Activated T-cell treated with anti-CD3 and anti-CD28 coated beads, Interleukin-2, amount 50 U/mL, for 72 hours (primary cell): ENCODE measurements at places on chromosomes 12 and 14. TPM values are rescaled to one million over a fixed set of nuclear protein-coding genes. Genes with fewer than 3 reads are reported as not detected.
A peak's percentile ranks its signal among the peaks of the same experiment; 100 is the strongest.

GRCh38 chr14:24984846-24985589 is 64.9 kb downstream of the STXBP6 start:
- no peaks in the 10 kb centered on the region for H3K4me1 ChIP-seq
- peaks cover 33% of the 10 kb centered on the region for H3K27me3 ChIP-seq
- no peak overlapping the region for H3K27ac ChIP-seq
- no peaks in the 10 kb centered on the region for H3K36me3 ChIP-seq
- no peak overlapping the region for H3K4me3 ChIP-seq

- no peak overlapping the region for H3K4me3 ChIP-seq
- H3K36me3 ChIP-seq, result peaks cover 13% of the 10 kb centered on the region
- no peak overlapping the region for H3K27ac ChIP-seq
- DNase-seq, result peak; percentile 28
- no peaks in the 10 kb centered on the region for H3K4me1 ChIP-seq
Measured at GRCh38 chr14:75088566-75089373, 19.3 kb downstream of the ZC2HC1C start.

The ART4 gene
- not detected for total RNA-seq

- peak; percentile 56 for DNase-seq
- H3K4me3 ChIP-seq, result no peak overlapping the region
- H3K27me3 ChIP-seq, result no peaks in the 10 kb centered on the region
- peaks cover 3% of the 10 kb centered on the region for H3K36me3 ChIP-seq
- H3K27ac ChIP-seq, result no peak overlapping the region
Measured at GRCh38 chr12:121668750-121669520, 519 bp downstream of the MORN3 start.

The CISTR gene
- not detected for total RNA-seq

DNA sequence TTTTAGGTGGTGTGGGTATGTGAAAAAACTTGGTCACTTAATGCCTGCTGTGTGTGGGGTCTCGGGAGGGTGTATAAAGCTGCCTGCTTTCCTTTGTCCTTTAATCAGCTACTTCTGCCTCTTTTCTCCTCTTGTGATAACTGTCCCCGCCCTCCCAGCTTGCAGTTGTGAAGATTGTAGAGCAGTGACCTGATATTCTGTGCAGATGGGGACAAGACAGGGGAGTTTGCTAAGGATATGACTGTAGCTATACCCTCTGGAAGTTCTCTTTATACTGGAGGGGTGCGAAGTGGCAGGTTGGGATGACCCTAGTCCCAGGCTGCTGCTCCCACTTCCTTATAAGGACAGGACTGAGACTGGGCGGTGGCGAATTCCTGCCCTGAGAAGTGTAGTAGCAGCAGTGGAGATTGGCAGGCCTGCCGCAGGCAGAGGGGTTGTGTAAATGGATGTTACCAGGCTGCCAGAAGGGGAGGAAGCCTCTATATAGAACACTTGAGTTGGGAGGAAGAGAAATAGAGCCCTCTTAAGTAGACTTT is 835 bp downstream of the MYL6 start:
- peak overlapping the region; percentile 100 for H3K4me3 ChIP-seq
- H3K27me3 ChIP-seq, result no peaks in the 10 kb centered on the region
- H3K4me1 ChIP-seq, result peaks cover 62% of the 10 kb centered on the region
- H3K36me3 ChIP-seq, result peaks cover 40% of the 10 kb centered on the region
- H3K27ac ChIP-seq, result peak overlapping the region; percentile 97
- no peak for DNase-seq

The CLEC12A gene
- not detected for total RNA-seq

- no peaks in the 10 kb centered on the region for H3K36me3 ChIP-seq
- peak overlapping the region; percentile 57 for H3K4me3 ChIP-seq
- H3K27ac ChIP-seq, result peak overlapping the region; percentile 51
- peaks cover 90% of the 10 kb centered on the region for H3K4me1 ChIP-seq
- no peaks in the 10 kb centered on the region for H3K27me3 ChIP-seq
Measured at GRCh38 chr12:116184763-116185162, 92.7 kb downstream of the MED13L start.

The CLEC14A gene
- not detected for total RNA-seq

DNA sequence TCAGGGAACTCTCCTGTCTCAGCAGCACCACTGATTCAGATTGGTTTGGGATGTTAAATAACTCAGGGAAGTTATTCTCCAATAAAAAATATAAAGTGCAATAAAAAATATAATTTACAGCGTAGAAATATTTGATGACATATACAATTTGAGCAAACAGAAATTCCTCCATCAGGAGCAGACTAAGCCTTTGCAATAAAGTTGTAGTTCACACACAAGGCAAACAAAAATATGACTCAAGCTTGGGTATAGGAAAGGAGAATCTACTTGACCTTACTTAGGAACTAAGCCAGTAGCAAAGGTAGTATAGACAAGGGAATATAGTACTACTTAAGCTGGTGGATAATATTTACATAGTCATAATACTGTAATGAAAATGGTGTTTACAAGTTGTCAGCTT is 264.1 kb downstream of the KIF21A start:
- H3K4me1 ChIP-seq, result no peaks in the 10 kb centered on the region
- DNase-seq, result no peak
- no peak overlapping the region for H3K27ac ChIP-seq

DNA sequence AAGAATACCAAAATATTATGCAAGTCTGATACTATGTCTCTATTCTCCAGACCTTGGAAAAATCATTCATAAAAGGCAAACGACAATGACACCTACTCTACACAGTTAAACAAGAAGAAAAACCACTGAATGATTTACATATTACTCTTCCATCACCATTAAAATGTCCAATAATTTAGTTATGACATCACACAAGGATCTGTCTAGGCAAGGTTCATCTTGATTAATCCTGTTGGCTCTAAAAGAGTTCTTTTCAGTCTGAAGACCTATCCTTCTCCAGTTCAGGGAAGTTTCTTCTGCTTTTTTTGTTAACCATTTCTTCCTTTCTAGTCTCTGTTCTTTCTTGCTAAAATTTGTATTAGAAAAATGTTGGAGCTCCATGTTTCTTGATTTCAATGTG is 64.0 kb downstream of the OSBPL8 start:
- H3K27ac ChIP-seq, result no peak overlapping the region
- no peak overlapping the region for H3K4me3 ChIP-seq
- peaks cover 6% of the 10 kb centered on the region for H3K4me1 ChIP-seq
- no peak for DNase-seq

The RNU6-8 gene
- not detected for total RNA-seq

- H3K36me3 ChIP-seq, result no peaks in the 10 kb centered on the region
- H3K27ac ChIP-seq, result no peak overlapping the region
Measured at GRCh38 chr12:131612092-131612755, 98.7 kb upstream of the SFSWAP start.

The TSPAN19 gene
- not detected for total RNA-seq

GRCh38 chr12:52221912-52222457 is 11.1 kb upstream of the KRT7 start:
- H3K27me3 ChIP-seq, result peaks cover 62% of the 10 kb centered on the region
- peak; percentile 92 for DNase-seq
- H3K36me3 ChIP-seq, result peaks cover 3% of the 10 kb centered on the region
- H3K27ac ChIP-seq, result no peak overlapping the region
- no peak overlapping the region for H3K4me3 ChIP-seq

GRCh38 chr12:41739066-41739465 is 405.6 kb downstream of the GXYLT1 start:
- H3K27ac ChIP-seq, result no peak overlapping the region
- no peak for DNase-seq
- no peaks in the 10 kb centered on the region for H3K4me1 ChIP-seq

GRCh38 chr12:12495536-12495935 is 67.1 kb downstream of the DUSP16 start:
- H3K4me3 ChIP-seq, result peak overlapping the region; percentile 12
- DNase-seq, result no peak
- peak overlapping the region; percentile 20 for H3K27ac ChIP-seq
- peaks cover 10% of the 10 kb centered on the region for H3K4me1 ChIP-seq
- H3K27me3 ChIP-seq, result no peaks in the 10 kb centered on the region

DNA sequence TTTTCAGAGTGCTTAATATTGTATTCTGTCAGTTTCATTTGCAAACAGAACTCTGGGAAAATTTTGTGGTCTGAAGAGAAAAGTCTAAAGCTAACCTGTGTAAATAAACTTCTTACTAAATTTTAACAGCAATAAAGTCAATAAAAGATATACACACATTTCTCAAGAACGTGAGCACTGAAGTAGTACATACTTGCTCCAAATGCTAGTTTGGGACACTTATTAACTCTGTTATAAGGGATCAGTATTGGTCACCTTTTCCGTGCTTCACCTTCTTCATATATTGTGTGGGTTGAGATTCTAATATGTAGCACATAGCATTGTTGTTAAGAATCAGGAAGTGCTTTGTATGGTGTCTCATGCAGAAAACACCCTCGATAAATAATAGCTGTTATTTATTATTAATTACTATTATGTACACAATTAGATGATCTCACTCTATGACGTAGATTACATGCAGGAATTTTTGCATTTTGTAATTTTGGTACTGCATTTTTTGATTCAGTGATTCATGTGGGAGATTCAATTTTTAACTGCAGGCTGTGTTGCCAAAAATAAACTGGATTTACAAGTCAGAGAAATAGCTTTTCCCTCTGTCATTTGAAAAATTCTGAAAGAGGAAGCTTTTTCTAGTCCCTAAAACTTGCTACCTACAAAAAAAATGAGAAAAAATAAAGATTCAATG is 300.9 kb downstream of the ACSS3 start:
- no peaks in the 10 kb centered on the region for H3K4me1 ChIP-seq
- no peaks in the 10 kb centered on the region for H3K36me3 ChIP-seq
- no peak overlapping the region for H3K27ac ChIP-seq
- H3K27me3 ChIP-seq, result no peaks in the 10 kb centered on the region
- no peak overlapping the region for H3K4me3 ChIP-seq

GRCh38 chr14:103994535-103995184 is 52.3 kb upstream of the RD3L start:
- no peaks in the 10 kb centered on the region for H3K36me3 ChIP-seq
- DNase-seq, result no peak
- no peak overlapping the region for H3K4me3 ChIP-seq
- H3K4me1 ChIP-seq, result peaks cover 4% of the 10 kb centered on the region
- no peak overlapping the region for H3K27ac ChIP-seq
- peaks cover 11% of the 10 kb centered on the region for H3K27me3 ChIP-seq

The SYT1 gene
- not detected for total RNA-seq

DNA sequence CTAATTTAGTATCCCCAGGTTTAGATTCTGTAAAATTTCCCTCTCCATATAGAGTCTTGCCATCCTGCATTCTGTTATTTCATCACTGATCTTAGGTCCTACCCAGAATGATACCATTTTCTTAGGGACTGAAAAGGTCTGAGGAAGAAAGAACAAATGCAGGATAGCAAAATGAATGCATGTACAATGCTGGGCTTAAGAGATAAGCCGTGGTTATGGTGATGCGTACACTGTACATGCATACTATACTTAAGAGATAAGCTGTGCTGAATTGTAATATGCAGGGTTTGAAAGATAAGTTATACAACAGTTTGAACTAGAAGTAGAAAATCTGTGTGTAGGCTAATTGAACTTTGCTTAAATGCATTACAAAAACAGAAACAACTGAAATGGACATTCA is 416.2 kb downstream of the C12orf50 start:
- H3K36me3 ChIP-seq, result no peaks in the 10 kb centered on the region
- H3K27ac ChIP-seq, result no peak overlapping the region
- no peak for DNase-seq
- H3K27me3 ChIP-seq, result no peaks in the 10 kb centered on the region

DNA sequence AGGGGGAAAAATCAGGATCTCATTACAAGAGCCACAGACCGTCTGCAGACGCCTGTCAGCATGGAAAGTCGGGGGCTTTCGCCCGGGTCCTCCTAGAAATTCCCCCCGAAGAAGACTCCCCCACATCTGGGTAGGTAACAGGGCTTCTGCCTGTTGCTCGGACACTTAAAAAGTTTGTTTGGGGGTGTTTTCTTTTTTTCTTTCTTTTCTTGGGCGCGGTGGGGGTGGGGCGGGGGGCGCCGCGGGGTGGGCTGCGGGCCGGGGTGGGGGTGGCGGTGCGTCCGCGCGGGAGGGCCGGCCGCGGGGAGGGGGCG is 358 bp downstream of the ELK3 start:
- H3K4me3 ChIP-seq, result peak overlapping the region; percentile 90
- H3K27ac ChIP-seq, result peak overlapping the region; percentile 90
- H3K4me1 ChIP-seq, result peaks cover 70% of the 10 kb centered on the region
- H3K36me3 ChIP-seq, result peaks cover 6% of the 10 kb centered on the region

DNA sequence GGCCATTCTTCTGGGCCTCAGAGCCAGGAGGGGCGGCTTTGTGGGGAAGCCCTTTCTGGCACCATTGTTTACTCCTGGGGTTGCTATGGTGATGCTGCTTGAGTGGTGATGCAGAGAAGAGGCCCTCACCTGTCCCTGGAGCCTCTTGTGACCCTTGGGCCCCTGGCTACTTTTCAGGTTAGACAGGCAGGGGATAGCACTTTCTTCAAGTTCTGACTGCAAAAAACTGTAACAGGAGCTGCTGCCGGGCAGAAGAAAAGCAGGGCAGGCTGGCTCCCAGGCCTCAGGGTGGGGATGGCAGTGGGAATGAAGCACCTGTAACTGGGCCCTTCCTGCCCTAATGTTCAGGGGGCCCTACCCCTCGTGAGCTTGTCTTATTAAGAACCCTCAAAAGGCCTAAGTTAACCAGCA is at the start of gene TEX52:
Gene TEX52 (minus strand): TSS at position 19 of the 411 bp plus-strand sequence. CDS start 13 bp downstream, at position 6.
- H3K4me1 ChIP-seq, result no peaks in the 10 kb centered on the region
- H3K27ac ChIP-seq, result peak within 1 kb of the TSS; percentile 33
- peaks cover 3% of the 10 kb centered on the region for H3K36me3 ChIP-seq
- no peak within 1 kb of the TSS for H3K4me3 ChIP-seq

DNA sequence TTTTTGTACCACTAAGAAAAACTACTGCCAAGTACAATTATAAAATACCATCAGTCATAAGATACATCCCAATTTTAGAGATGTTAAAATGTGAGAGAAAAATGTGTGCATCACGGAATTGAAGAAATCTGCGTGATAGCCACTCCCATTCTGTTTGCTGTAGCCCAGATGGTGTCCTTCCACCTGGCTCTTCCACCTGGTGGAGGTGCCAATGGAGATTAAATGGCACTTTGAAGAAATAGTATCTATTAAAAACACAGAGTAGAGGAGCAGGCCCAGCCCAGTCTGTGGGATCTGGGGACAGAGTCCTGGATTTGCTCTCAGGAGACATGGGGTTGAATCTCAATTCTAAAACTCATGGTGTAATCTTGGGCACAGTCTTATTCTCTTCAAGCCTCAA is 35.5 kb downstream of the TSPAN11 start:
- no peaks in the 10 kb centered on the region for H3K4me1 ChIP-seq
- peaks cover 10% of the 10 kb centered on the region for H3K27me3 ChIP-seq
- no peaks in the 10 kb centered on the region for H3K36me3 ChIP-seq
- no peak for DNase-seq
